ENCODE measurements at places on chromosomes 6 and 20. TPM values are rescaled to one million over a fixed set of nuclear protein-coding genes. Genes with fewer than 3 reads are reported as not detected.

- peaks cover 9% of the 10 kb centered on the region for H3K36me3 ChIP-seq
- H3K4me1 ChIP-seq, result peaks cover 34% of the 10 kb centered on the region
- no peak for DNase-seq
- no peaks in the 10 kb centered on the region for H3K27me3 ChIP-seq
- peak overlapping the region; percentile 99 for H3K4me3 ChIP-seq
These were observed 2.0 kb downstream of the EDEM2 start for GRCh38 chr20:35145141-35145564.

DNA sequence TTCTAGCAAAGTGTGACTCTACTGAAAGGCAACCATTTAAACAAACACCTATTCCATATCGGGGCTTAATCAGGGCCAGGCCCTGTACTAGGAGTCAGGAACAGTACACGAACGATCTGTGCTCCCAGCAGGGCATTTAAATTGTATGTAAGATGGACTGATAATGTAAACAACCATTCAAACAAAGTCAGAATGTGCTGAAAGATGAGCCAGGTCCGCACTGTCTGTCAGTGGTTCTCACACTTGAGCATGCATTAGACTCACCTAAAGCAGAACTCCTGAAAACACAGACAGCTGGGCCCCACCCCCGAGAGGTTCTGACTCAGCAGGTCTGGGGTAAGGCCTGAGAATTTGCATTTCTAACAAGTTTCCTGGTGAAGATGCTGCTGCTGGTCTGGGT, 81.6 kb downstream of the PXDC1 start:
- H3K36me3 ChIP-seq, result no peaks in the 10 kb centered on the region
- H3K27me3 ChIP-seq, result no peaks in the 10 kb centered on the region
- no peak for DNase-seq
- no peak overlapping the region for H3K27ac ChIP-seq

- H3K4me1 ChIP-seq, result peaks cover 2% of the 10 kb centered on the region
- H3K4me3 ChIP-seq, result no peak overlapping the region
- H3K36me3 ChIP-seq, result no peaks in the 10 kb centered on the region
- H3K27ac ChIP-seq, result no peak overlapping the region
These were observed 44.5 kb upstream of the CLDN20 start for GRCh38 chr6:155219299-155219698.

- peaks cover 2% of the 10 kb centered on the region for H3K4me1 ChIP-seq
- DNase-seq, result no peak
- no peak overlapping the region for H3K4me3 ChIP-seq
These were observed 23.6 kb downstream of the NTSR1 start for GRCh38 chr20:62732031-62732760.

DNA sequence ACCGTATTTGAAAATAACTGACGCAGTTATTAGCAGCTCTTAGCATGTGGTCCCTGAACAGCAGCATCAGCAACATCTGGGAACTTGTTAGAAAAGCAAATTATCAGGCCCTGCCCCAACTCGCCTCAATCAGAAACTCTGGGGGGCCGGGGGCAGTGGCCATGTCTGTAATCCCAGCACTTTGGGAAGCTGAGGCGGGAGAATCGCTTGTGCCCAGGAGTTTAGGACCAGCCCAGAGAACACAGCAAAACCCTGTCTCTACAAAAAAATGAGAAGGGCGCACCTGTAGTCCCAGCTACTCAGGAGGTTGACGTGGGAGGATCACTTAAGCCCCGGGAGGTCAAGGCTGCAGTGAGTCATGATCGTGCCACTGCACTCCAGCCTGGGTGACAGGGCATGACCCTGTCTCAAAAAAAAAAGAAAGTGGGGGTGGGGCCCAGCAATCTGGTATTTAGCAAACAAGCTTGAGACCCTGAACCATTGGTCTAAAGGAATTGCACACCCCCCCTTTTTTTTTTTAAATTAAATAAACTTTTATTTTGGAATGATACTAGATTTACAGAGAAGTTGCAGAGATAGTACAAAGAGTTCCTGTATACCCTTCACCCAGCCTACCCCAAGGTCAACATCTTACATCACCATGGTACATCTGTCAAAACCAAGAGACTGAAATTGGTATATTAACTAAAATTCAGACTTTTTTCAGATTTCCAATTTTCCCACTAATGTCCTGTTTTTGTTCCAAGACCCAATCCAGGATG, 6.7 kb downstream of the SRXN1 start:
- H3K27ac ChIP-seq, result no peak overlapping the region
- peaks cover 48% of the 10 kb centered on the region for H3K27me3 ChIP-seq
- no peak for DNase-seq

ELOVL4 gene
- polyA plus RNA-seq, result not detected

DNA sequence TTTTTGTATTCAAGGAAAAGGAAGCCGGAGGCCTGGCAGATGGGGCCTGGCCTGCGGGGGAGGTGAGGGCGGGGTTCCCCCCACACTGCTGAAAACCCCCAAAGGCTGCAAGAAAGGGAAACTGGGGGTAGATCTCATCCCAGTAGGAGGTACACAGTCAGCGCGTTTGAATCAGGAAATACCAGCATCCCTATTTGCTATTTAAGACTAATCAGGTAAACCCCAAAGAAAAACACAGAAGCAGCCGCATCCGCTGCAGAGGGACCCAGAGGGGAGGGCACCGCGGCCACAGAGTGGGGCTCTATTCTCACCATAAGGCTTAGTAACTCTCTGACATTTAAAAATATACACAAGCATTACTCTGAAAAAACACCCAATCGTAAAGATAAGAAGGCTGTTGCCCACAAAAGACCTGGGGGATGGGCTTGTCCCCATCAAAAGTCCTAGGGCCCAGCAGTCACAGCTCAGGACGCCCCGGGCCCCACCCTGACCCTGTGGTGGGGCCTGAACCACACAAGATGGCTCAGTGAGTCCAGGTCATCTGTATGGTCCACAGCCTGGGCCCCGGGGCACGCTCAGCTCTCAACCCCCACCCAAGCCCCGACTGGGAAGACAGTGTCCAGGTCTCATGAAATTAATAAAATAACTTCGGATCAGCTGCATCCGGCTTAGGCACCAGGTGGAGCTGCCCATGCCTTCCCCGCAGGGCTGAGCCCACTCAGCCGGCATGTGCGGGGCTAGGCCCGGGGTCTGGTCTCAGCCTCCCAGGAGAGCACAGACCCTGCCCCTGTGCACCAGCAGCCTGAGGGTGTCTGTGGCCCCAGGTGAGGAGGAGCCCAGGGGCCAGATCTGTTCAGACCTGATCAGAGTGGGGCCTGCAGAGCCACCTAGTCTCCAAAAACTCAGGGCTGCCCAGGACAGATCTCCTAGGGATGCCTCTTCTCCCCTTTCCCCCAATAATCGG, 31.0 kb downstream of the KCNQ2 start:
- H3K4me3 ChIP-seq, result no peak overlapping the region
- H3K27ac ChIP-seq, result peak overlapping the region; percentile 74
- no peaks in the 10 kb centered on the region for H3K36me3 ChIP-seq
- peaks cover 45% of the 10 kb centered on the region for H3K27me3 ChIP-seq

- no peak for DNase-seq
- H3K4me1 ChIP-seq, result peaks cover 15% of the 10 kb centered on the region
These were observed 64.1 kb upstream of the F13A1 start for GRCh38 chr6:6384520-6384919.

DNA sequence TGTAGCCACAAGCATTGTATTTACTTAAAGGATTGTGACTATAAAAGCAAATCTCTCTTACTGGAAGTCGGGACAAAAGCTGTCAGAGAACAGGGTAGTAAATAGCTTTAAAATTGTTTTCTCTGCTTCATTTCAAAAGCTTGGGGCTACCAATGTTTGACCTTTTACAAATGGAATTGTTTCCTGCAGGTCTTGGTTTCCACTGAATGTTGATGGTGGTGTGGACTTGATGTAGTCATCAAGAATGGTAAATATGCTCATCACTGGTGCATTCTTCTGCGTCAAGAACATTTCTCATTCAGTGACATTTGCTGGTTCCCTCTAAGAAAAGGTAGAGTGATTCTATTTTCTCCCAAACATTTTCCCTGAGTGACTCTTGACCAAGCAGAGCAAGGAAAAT, 435.4 kb upstream of the KHDRBS2 start:
- no peak for DNase-seq
- no peaks in the 10 kb centered on the region for H3K4me1 ChIP-seq
- no peak overlapping the region for H3K27ac ChIP-seq
- no peaks in the 10 kb centered on the region for H3K27me3 ChIP-seq
- no peak overlapping the region for H3K4me3 ChIP-seq

GRCh38 chr6:130518588-130518987, 152.8 kb downstream of the TMEM200A start:
- H3K27ac ChIP-seq, result no peak overlapping the region
- no peak overlapping the region for H3K4me3 ChIP-seq
- peaks cover 8% of the 10 kb centered on the region for H3K36me3 ChIP-seq
- H3K27me3 ChIP-seq, result no peaks in the 10 kb centered on the region
- no peak for DNase-seq
- peaks cover 4% of the 10 kb centered on the region for H3K4me1 ChIP-seq

ADA gene
- 4.9 TPM for polyA plus RNA-seq

DNA sequence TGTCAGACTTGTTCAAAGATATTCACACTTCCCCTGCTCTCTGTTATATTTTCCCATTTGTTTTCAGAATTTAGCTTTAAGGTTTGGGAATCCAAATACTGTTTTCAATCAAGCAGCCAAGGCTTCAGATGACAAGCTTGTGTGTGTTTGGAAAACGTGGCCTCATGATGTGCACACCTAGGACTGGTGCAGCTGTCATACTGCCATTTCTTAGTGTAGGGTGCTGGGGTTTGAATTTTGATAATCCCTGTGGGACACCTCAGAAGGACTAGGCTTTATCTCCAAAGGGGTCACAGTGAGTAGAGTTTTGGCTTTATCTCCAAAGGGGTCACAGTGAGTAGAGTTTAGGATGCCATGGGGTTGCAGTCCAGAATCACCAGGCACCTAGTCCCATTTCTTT, 65.3 kb upstream of the JAG1 start:
- no peak overlapping the region for H3K27ac ChIP-seq
- no peak for DNase-seq
- H3K4me3 ChIP-seq, result no peak overlapping the region
- no peaks in the 10 kb centered on the region for H3K36me3 ChIP-seq

DNA sequence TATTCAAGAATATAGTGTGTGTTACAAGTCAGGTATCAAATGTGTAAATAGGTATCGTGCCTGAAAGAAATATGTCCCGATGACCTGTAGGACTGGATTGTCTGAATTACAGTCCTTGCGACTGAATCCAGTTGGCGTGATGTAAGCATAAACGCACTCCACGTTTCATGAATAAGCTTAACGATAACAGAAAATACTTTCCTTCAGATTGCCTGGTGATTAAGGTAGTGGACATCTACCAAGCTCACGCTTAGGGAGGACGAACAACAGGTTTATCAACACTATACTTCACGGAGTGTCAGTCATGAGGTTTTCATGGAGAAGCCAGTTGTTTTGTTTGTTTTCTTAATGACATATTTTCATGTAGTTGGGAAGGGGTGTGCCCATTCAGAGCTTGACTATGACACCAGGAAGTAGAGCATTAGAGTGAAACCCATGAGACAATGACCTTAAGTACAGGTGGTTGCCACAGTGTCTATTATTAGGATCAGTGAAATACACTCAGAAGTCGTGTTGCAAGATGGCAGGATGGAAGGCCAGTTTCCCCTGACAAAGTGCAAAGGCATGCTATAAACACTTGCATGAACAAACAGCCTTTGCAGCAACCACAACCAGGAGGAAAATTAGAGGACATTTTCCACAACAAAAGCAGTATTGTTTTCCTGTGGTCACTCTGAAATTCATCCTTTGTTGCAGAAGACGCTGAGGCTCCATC, 305.8 kb upstream of the PRDM1 start:
- no peak overlapping the region for H3K27ac ChIP-seq
- H3K4me3 ChIP-seq, result no peak overlapping the region
- H3K36me3 ChIP-seq, result peaks cover 3% of the 10 kb centered on the region
- DNase-seq, result no peak
- H3K4me1 ChIP-seq, result peaks cover 7% of the 10 kb centered on the region

DNA sequence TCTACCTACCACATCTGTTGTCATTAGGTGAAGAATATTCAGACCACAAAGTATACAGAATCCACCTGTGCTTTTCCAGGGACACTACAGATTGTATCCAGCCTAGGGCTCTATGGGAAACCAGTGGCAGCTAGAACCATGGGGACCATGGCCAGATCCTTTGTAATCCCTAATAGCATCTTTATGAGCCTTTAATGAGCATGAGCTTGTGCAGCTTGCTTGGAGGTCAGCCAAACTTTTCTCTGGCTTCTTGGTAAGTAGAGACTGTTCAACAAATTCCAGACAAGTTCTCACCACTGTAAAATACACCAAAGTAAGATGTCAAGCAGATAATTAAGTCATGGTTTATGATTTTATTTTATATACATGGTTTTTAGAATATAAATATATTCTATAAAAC, 301.6 kb upstream of the ADGRB3 start:
- DNase-seq, result no peak
- no peaks in the 10 kb centered on the region for H3K4me1 ChIP-seq
- no peaks in the 10 kb centered on the region for H3K36me3 ChIP-seq
- no peaks in the 10 kb centered on the region for H3K27me3 ChIP-seq
- H3K27ac ChIP-seq, result no peak overlapping the region

GRCh38 chr6:4930025-4930691, 73.7 kb downstream of the RPP40 start:
- DNase-seq, result no peak
- no peak overlapping the region for H3K4me3 ChIP-seq

- H3K36me3 ChIP-seq, result no peaks in the 10 kb centered on the region
- H3K27me3 ChIP-seq, result no peaks in the 10 kb centered on the region
- no peak overlapping the region for H3K27ac ChIP-seq
- DNase-seq, result no peak
These were observed 169.9 kb downstream of the BCAS1 start for GRCh38 chr20:53900380-53900999.

DNA sequence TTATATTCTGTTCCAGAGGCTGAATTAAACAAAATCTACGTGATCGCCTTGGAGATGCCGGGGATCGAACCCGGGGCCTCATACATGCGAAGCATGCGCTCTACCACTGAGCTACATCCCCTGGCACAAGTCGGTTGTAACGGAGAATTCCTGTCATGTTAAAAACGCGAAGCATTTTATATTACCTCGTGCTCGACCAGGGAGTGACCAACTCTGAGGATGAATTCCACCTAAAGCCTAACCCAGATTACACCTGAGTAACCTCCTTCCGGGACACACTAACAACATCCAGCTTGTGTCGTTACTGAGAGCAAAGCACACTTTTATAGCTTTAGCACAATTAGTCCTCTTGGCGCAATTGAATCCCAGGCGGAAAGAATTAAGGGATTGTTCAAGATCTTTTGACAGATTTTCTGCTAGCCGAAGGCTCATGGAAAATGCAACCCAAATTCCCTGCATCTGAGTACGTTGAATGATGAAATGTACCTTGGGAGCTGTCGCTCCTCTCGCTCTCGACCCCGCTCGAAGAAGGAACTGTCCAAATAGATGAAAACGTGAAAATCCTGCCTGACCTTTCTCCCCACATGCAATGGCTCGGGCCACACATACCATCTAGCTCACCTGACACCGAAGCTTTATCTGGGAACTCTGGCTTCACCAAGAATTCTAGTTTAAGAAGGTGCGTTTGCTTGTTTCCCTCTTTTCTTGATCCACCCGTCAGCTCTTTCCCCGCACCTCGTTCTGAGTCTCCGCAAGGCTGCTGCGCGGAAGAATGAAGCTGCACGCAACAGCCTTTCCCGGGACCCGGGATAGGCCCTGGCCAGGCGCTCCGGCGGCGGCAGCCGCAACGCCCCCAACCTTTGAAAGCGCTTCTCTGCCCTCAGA, 148.3 kb downstream of the GPX5 start:
- H3K4me1 ChIP-seq, result peaks cover 6% of the 10 kb centered on the region
- no peak overlapping the region for H3K27ac ChIP-seq
- H3K4me3 ChIP-seq, result no peak overlapping the region
- peaks cover 65% of the 10 kb centered on the region for H3K27me3 ChIP-seq
- H3K36me3 ChIP-seq, result peaks cover 8% of the 10 kb centered on the region

Measured in naive B cell (primary cell).